ENCODE measurements at places on chromosomes 3 and 15.

DNA sequence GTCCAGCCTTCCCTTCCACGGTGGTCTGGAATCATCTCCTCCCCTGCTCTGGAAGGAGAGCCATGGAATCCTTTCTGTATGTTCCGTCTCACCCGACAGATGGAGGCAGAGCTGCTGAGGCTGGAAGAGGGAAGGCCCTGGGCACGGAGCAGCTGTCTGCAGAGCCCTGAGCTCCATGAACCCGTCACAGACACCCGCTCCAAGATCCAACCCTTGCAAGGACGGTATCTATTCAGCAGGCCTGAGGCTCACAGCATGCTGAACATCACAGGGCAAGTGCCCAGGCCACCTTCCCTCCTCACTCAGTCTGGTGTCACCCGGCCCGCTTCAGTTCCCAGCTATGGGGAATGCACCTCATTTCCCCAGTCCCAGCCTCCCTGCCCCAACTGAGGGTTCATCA lies 103.9 kb downstream of the LRIG1 start:
- DNase-seq: no peak

- no peak for DNase-seq
Observed at GRCh38 chr15:29021857-29022256, 136.1 kb downstream of the APBA2 start.

DNA sequence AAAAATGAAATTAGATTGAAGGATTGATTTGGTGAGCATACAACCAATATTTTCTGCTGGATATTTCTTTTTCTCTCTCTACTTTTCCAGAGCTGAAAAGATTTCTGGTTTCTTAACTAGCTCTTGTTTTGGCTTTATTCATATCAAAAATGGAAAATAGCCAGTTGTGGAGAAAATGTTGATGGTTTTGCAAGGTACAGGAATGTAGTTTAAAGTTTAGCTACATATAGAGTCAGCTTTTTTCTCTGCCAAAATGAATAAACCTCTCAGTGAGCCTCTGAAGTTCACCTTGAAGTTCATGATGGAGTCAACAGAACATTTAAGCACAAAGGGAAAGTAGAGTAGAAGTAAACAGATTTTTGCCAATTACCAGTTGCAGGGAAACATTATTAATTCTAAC lies 720.5 kb upstream of the ALCAM start:
- no peak for DNase-seq

- peak; percentile 26 for DNase-seq
Observed at GRCh38 chr3:27483117-27484014, 818 bp downstream of the SLC4A7 start.

GRCh38 chr3:151382671-151383070 lies 1.9 kb downstream of the P2RY12 start:
- no peak for DNase-seq

DNA sequence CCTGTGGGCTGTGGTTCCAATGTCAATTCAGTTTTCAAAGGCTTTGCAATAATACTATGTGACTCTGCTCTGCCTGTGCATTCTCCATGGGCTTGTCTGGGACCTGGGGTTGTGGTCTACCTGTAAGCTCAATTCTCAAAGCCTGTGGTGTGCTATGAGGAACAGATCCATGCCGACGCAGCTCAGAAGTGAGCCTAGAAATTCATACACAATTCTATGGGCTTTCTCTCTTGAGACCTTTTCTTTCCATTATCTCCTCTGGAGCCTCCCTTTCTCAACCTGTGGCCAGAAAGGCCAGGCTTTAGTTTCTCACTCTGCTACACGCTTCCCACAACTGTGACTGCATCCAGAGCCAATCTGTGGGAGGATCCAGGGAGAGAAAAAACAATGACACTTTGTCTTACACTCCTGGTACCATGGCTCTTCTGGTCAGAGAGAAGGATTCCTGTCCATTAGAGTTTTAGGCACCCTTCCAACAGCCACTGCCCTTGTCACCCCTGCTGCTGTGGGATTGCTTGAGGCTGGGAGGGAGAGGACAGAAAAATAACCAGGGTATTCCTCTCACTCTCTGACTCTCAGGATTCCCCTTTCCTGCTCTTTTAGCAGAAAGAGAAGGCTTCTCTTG lies 34.1 kb upstream of the KLF13 start:
- DNase-seq: no peak

- DNase-seq: no peak
Observed at GRCh38 chr3:193552923-193553322, 1.8 kb downstream of the ATP13A4 start.

- no peak for DNase-seq
Observed at GRCh38 chr15:89806210-89806558, 8.5 kb downstream of the ANPEP start.

DNA sequence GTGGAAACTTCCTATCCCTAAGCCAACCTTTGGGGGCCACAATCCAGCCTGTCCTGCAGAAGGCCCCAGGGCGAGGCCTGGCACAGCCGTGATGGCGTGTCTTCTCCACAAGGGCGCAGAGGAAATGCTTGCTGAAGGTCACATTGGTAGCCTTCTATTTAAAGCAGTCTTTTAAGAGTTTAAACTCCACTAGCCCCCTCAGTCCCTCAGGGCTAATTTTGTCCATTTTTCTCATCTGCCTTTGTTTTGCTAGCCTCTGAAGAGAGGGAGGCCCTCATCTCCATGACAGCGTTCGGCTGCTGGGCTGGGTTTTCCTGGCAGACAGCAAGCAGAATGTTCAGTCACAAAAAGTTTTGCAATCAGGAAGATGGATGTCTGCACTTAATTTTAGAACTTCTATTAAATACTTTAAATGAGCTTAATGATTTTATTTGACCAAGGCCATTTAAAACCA lies 40.8 kb downstream of the RARB start:
- DNase-seq: no peak

GRCh38 chr15:52006702-52007340 lies 12.2 kb upstream of the MAPK6 start:
- DNase-seq: no peak

DNA sequence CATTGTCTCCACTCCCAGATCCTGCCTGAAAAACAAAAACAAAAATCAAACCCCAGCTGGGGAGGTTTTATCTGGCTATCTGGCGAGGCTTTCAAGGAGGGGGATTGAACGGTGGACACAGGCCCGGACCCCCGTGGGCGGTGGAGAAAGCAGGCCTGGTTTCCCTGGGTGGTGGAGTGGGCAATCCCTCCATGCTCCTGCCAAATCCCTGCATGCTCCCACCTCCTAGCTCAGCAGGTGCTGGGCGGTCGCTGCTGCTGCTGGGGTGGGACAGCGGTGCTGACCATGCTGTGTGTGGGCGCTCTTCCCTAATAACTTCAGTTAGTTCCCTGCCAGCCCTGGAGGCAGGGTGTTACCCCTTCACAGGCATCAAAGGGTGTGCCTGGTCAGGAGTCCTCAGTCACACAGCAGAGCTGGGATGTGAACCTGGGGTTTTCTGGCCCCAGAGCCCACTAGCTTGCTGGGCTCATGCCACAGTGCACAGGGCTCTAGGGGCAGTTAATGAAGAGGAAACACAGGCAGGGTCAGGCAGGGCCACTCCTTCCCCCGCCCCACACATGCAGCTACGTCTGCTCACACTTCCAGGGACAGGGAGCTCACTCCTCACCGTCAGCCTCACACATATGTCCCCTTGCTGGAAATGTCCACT lies 15.9 kb upstream of the PLXND1 start:
- no peak for DNase-seq

DNA sequence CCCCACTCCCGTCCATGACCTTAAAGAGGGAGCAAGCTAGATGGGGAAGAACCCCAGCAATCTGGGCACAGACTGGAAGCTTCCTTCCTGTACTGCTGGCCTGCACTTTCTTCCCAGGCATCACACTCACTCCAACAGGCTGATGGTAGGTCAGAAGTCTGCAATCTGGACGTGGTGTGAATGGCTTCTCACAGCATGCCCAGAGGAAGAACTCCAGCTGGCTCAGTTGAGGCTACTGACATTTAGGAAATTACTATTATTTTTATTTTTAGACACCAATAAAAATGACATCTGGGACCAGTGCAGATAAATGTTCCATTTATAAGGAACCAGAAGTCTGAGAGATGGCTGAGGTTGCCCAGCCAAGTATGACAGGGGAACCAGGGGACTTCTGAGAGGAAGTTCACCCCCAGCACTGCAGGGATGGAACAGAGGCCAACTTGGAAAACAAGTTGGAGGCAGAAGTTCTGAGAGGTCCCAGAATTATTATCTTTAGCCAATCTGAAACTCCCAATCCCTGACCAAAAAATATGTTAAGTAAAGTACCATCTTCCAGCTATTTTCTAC lies 163.8 kb upstream of the CTNNB1 start:
- no peak for DNase-seq

GRCh38 chr3:32597656-32598055 lies 27.0 kb upstream of the DYNC1LI1 start:
- DNase-seq: no peak

- DNase-seq: no peak
Observed at GRCh38 chr15:41408234-41408641, 5.9 kb upstream of the NDUFAF1 start.

DNA sequence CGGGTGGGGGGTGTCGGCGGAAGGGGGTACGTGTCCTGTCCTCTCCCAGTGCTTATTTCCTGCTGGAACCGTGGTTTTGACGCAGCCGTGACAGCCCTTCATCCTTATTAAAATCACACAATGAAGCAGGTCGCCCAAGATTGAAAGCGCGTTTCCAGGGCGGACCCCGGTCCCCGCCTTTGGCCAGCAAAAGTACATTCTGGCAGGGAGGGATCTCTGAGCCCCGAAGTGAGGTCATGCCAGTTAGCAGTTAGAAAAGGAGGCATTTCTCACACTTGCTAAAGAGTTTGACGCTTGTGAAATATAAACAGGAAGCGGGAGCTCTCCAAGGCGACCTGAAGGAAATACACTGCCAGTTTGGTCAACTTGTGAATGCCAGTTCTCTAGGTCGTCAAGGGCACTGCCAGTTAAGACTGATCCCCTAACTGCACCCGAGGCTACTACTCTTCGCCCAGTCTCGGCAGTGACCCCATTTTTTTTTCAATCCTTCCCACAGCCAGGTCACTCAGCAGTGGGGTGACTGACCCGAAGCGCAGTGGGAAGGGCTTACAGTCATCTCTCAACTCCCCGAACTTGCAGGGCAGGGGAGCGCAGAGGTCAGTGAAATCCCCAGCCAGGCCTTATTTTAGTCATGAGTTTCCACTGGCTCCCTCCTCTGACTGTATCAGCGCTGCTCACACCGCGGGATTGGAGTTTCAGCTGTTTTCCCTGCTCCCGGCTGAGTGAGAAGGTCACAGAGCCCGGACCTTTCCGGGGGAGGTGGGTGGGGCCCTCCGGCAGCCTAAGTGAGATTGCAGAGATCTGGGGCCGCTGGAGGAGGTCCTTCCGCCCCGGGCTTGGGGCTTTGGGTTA lies 2.0 kb upstream of the BHLHE40 start:
- DNase-seq: peak; percentile 28

GRCh38 chr3:132445817-132446216 lies 28.5 kb downstream of the DNAJC13 start:
- DNase-seq: no peak

- no peak for DNase-seq
Observed at GRCh38 chr3:148297013-148297412, 400.7 kb upstream of the AGTR1 start.

DNA sequence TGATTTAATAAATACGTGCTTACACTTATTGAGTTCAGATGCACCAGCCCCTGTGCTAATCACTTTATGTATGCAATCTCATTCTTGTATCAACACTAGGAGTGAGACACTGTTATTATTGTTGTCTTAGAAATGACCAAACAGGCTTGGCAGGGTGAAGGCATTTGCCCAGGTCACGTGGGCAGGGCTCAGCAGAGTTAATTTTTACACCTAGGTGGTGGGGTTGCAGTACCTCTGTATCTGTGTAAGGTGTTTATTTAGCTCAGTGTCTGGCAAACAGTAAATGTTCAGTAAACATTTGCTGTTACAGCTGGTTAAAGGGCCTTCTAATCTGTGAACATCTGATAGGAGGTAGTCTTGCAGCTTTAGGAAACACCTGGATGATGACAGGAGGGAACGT lies 200.0 kb downstream of the CACNA2D3 start:
- DNase-seq: no peak

GRCh38 chr3:60053526-60054265 lies 1003.9 kb upstream of the CFAP20DC start:
- no peak for DNase-seq

GRCh38 chr3:182937293-182938051 lies 42.9 kb downstream of the DCUN1D1 start:
- DNase-seq: no peak

DNA sequence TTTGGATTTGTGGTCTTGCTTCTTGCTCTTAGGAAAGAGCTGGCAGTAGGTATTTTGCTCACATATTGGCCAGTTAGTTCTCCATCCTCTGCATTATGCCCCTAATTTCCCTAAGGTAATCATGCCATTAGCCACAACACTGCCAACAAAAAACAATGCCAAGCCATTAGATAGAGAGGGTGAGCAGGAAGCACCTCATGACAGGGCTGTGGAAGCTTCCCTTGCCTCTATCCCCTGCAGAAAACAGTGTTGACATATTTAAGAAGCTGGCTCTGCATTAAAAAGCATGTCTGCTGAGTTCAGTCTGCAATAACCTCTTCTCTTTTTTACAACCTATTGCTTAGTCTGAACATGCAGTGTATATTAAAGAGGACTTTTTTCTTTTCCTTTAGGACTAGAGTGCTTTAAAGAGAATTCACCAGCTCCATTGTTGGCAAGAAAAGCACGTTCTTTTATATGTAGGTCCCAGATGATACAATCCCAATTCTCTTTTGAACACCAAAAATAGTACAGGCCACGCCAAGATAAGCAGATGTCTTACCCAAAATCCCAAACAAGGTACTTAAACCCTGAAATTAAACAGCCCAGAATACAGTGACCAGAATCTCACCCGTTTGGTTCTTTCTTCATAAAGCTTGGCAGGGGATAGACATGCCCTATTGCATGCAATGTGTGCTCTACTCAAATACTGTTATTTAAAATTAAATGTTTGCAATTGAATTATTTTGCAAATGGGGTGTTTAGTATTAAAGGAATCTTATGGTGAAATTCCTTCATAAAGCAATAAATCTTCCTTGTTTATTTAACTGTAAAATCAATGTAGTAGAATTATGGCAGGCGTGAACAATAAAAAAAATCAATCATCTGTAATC lies 93.7 kb upstream of the UBE3A start:
- DNase-seq: no peak

- DNase-seq: no peak
Observed at GRCh38 chr3:195151866-195152541, 119.0 kb downstream of the XXYLT1 start.

- no peak for DNase-seq
Observed at GRCh38 chr3:17091910-17092582, 207.3 kb downstream of the PLCL2 start.

DNA sequence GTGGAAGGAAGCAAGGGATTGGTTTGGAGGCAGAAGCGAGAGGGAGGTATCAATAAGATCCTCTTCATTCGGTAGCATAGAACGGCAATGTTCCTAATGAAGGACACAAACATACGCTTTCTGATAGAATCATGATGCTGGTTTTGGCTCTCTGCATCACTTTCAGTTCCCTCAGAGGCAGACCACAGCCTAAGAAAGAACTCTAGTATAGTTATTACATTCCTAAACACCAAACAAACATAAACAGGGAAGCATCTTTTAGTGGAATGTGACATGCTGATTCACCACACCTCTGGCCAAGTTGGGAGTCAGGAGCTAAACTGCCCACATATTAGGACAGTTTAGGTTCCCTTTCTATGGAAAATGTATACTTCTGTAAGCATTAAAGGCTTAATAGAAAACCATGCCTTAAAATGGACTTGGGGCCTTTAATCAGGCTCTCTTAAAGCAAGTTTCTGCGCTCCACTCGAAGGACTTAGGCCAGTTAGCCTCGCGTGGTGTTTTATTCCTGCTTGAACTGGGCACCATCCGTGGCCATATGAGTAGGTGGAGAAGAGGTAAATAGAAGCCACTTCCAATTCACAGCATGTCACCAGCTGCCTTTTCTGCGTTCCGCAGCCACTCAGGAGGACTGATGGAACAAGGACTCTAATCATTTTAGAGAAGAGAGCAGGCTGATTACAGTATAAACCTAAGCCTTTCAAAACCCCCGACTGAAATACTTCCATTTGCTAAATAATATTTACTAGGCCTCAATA lies 53.7 kb downstream of the CD47 start:
- DNase-seq: no peak
